Astrocyte (in vitro differentiated cells and primary cell): ENCODE measurements at places on chromosomes 2 and 18. TPM values are rescaled to one million over a fixed set of nuclear protein-coding genes. Genes with fewer than 3 reads are reported as not detected.

The CCDC74A gene
- total RNA-seq, result 6.5 and 7.2 TPM in 2 replicates

The MOGAT1 gene
- not detected in 2 replicates for total RNA-seq

The EVA1A gene
- total RNA-seq, result 19.0 and 28.6 TPM in 2 replicates

The PLEKHH2 gene
- total RNA-seq, result 0.84 and 1.1 TPM in 2 replicates

The WDR7 gene
- 14.3 and 16.9 TPM in 2 replicates for total RNA-seq

The SKOR2 gene
- total RNA-seq, result not detected in 2 replicates

The FARSB gene
- 21.9 and 23.1 TPM in 2 replicates for total RNA-seq

The C2orf78 gene
- not detected in 2 replicates for total RNA-seq

The ZRANB3 gene
- 8.9 and 9.9 TPM in 2 replicates for total RNA-seq

The KIF1A gene
- total RNA-seq, result 20.3 and 51.2 TPM in 2 replicates

The ALK gene
- 0.16 and 0.46 TPM in 2 replicates for total RNA-seq

The PCARE gene
- not detected in 2 replicates for total RNA-seq

The VWA3B gene
- not detected in 2 replicates for total RNA-seq

The NEB gene
- total RNA-seq, result 0.82 and 0.94 TPM in 2 replicates

The CPSF3 gene
- total RNA-seq, result 36.2 and 40.3 TPM in 2 replicates

The PUM2 gene
- 55.6 and 69.4 TPM in 2 replicates for total RNA-seq

The EMX1 gene
- total RNA-seq, result 0.48 TPM in 1 of 2 replicates, not detected in the other

The RAB17 gene
- 0.34 and 1.4 TPM in 2 replicates for total RNA-seq

The CFAP210 gene
- total RNA-seq, result 0.20 TPM in 1 of 2 replicates, not detected in the other

The FEZ2 gene
- 43.2 and 45.0 TPM in 2 replicates for total RNA-seq

The SMYD1 gene
- total RNA-seq, result not detected in 2 replicates

The ACMSD gene
- total RNA-seq, result not detected in 2 replicates

The RAD51AP2 gene
- 0.10 TPM in 1 of 2 replicates, not detected in the other for total RNA-seq

The PUS10 gene
- total RNA-seq, result 7.7 and 9.4 TPM in 2 replicates
